ENCODE measurements at places on chromosomes 1 and 21.
A peak's percentile ranks its signal among the peaks of the same experiment; 100 is the strongest.

- H3K4me1 ChIP-seq = peaks cover 4% of the 10 kb centered on the region
- H3K4me3 ChIP-seq = no peak overlapping the region
- no peak for DNase-seq
- no peak overlapping the region for H3K27ac ChIP-seq
- H3K27me3 ChIP-seq = peaks cover 56% of the 10 kb centered on the region
These were observed 35.3 kb downstream of the L1TD1 start for GRCh38 chr1:62229932-62230331.

- DNase-seq = no peak
- no peak overlapping the region for H3K27ac ChIP-seq
- no peaks in the 10 kb centered on the region for H3K36me3 ChIP-seq
- no peak overlapping the region for H3K4me3 ChIP-seq
- no peaks in the 10 kb centered on the region for H3K27me3 ChIP-seq
These were observed 62.6 kb downstream of the ARHGEF16 start for GRCh38 chr1:3516911-3517675.

DNA sequence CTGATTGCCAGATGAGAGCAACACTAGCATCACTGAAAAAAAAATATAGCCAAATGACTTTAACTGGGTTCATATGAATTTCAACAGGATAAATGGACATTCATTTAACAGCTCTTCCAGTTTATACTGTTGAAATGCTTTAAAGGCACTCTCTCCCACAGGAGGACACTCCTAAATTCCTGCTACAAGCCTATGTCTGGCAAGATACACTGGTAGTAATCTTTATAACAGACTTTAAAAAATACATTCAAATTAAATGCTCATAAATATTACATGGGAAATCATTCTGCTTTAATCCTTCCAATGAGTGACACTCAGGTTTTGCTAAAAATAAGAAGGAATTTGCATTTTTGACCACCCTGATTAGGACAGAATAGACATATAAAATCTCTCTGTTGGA, 526.7 kb upstream of the ADAMTS5 start:
- H3K36me3 ChIP-seq = no peaks in the 10 kb centered on the region
- H3K4me1 ChIP-seq = no peaks in the 10 kb centered on the region
- no peak for DNase-seq
- H3K27me3 ChIP-seq = no peaks in the 10 kb centered on the region

DNA sequence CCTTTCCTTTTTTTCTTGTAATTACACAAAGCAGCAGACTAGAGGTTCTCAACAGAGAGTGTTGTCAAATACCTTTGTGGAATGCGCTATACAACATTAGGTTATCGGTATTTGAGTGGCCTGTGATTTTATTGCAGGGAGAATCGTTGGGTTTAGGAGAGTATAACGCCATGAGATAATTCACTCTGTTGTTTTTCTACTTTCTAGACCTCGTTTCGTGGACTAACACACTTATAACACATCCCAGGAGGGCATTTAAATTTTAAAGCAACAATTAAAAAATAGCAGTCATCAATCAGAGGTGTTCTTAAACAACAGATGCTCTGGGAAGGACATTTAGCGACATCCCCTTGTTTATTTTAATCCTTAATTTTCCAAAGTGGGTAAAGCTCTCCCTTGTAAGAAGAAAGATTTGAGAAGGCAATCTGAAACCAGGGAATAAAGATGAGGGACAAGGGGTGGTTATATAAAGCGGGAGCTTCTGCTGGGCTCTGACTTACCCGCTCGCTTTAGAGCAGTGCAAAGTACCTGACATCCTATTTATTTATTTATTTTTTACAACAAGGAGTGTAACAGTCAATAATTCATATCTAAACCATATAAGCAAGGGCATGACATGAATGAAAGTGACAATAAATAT, 4.9 kb downstream of the PBX1 start:
- H3K27ac ChIP-seq = no peak overlapping the region
- no peak overlapping the region for H3K4me3 ChIP-seq
- H3K36me3 ChIP-seq = peaks cover 4% of the 10 kb centered on the region

DNA sequence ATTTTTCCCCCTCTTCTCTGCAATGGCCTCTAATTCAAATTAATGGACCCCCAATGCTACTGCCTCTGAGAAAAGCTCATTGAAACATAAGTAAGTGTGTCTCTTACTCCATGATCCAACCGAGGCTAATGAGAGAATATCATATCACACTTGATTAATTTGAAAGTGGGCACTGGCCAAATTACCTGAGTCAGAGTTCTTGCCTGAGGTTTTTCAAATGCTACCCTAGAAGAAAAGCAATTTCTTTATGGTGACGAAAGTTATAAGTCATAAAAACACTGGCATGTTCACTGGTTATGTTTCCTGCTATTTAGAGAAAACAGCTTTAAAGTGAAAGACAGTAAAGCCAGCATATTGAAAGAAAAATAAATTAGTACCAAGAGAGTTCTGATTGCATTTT, 368.8 kb upstream of the TMPRSS15 start:
- no peak overlapping the region for H3K27ac ChIP-seq
- DNase-seq = no peak
- H3K27me3 ChIP-seq = no peaks in the 10 kb centered on the region
- no peaks in the 10 kb centered on the region for H3K4me1 ChIP-seq
- no peak overlapping the region for H3K4me3 ChIP-seq

DNA sequence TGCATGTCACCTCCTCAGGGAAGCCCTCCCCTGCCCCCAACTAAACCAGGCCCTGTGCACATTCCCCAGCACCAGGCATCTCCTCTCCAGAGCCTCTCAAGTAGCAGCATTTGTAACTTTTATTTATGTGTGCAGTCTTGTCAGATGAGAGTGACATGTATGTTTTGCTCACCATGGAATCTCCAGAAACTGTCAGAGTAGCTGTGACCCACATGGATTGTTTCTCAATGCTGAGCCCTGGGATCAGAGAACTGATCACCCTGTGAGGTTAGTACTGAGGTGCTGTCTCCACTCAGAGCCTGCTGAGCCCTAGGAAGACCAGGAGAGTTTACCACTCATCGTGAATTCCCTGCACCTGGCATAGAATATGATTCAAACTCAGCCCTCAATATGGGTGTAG, 190.9 kb upstream of the EDN2 start:
- H3K36me3 ChIP-seq = no peaks in the 10 kb centered on the region
- H3K4me3 ChIP-seq = peak overlapping the region; percentile 63
- H3K27ac ChIP-seq = peak overlapping the region; percentile 75

DNA sequence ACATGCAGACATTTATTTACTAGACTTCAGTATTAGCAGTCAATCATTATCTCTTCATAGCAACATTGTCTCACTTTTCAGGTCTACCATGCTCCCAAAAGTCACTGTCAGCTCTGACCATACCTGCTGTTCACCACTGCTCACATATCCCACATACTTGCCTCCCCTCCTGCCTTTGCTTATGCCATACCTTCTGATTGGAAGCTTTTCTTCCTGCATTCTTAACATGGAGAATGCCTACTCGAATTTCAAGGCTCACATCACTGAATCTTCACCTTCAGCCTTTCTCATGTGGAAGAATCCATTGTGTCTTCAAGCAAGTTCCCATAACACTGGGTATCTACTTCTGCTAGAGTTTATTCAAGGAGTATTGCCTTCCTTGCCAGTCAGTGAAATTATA, 135.4 kb downstream of the NTNG1 start:
- H3K4me1 ChIP-seq = no peaks in the 10 kb centered on the region
- H3K27me3 ChIP-seq = no peaks in the 10 kb centered on the region
- no peaks in the 10 kb centered on the region for H3K36me3 ChIP-seq
- no peak overlapping the region for H3K4me3 ChIP-seq

- peaks cover 45% of the 10 kb centered on the region for H3K4me1 ChIP-seq
- H3K27me3 ChIP-seq = no peaks in the 10 kb centered on the region
- no peak for DNase-seq
- H3K36me3 ChIP-seq = peaks cover 5% of the 10 kb centered on the region
- peak overlapping the region; percentile 54 for H3K27ac ChIP-seq
- no peak overlapping the region for H3K4me3 ChIP-seq
These were observed 36.8 kb downstream of the RAP1A start for GRCh38 chr1:111656086-111657017.

- H3K36me3 ChIP-seq = no peaks in the 10 kb centered on the region
- no peak for DNase-seq
- peaks cover 7% of the 10 kb centered on the region for H3K4me1 ChIP-seq
- H3K4me3 ChIP-seq = no peak overlapping the region
- H3K27ac ChIP-seq = no peak overlapping the region
These were observed 16.9 kb downstream of the MATN1 start for GRCh38 chr1:30706528-30706927.

- no peaks in the 10 kb centered on the region for H3K27me3 ChIP-seq
- H3K36me3 ChIP-seq = no peaks in the 10 kb centered on the region
- no peak for DNase-seq
- no peak overlapping the region for H3K4me3 ChIP-seq
- H3K4me1 ChIP-seq = no peaks in the 10 kb centered on the region
These were observed 203.5 kb upstream of the NEGR1 start for GRCh38 chr1:72485801-72486200.

- no peak overlapping the region for H3K4me3 ChIP-seq
- H3K27me3 ChIP-seq = no peaks in the 10 kb centered on the region
- no peak for DNase-seq
- peaks cover 8% of the 10 kb centered on the region for H3K4me1 ChIP-seq
- H3K27ac ChIP-seq = no peak overlapping the region
- H3K36me3 ChIP-seq = no peaks in the 10 kb centered on the region
These were observed 200.4 kb downstream of the DNM3 start for GRCh38 chr1:172041742-172042141.

- H3K4me1 ChIP-seq = no peaks in the 10 kb centered on the region
- H3K27ac ChIP-seq = no peak overlapping the region
These were observed 70.6 kb upstream of the GORAB start for GRCh38 chr1:170461291-170461747.

DNA sequence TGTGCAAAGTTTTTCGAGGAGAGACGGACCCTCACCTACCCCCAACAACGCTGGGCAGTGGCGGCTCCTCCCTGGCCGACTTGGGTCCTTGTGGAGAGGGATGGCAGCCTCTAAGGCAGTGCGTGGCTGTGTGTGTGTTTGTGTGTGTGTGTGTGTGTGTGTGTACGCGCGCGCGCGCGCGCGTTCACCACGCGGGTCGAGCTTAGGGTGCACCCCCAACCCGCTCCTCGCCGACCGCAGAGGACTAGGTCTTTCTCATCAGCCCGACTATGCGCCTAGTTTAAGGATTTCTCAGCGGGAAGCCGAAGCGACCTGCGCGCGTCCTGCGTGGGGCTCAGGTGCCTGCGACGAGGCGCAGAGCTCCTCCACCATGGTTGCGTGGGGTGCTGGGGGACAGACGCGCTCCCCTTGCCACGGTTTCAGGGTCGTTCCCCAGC, 940 bp downstream of the SOX13 start:
- no peak for DNase-seq
- peak overlapping the region; percentile 82 for H3K4me3 ChIP-seq
- peaks cover 17% of the 10 kb centered on the region for H3K4me1 ChIP-seq
- H3K27ac ChIP-seq = no peak overlapping the region
- H3K36me3 ChIP-seq = peaks cover 8% of the 10 kb centered on the region
- peaks cover 39% of the 10 kb centered on the region for H3K27me3 ChIP-seq

GRCh38 chr1:220438741-220439140, 89.2 kb upstream of the MARK1 start:
- H3K36me3 ChIP-seq = no peaks in the 10 kb centered on the region
- DNase-seq = no peak
- H3K4me3 ChIP-seq = no peak overlapping the region
- no peaks in the 10 kb centered on the region for H3K4me1 ChIP-seq
- H3K27ac ChIP-seq = no peak overlapping the region

- no peak overlapping the region for H3K4me3 ChIP-seq
- no peaks in the 10 kb centered on the region for H3K27me3 ChIP-seq
- peaks cover 2% of the 10 kb centered on the region for H3K36me3 ChIP-seq
- no peaks in the 10 kb centered on the region for H3K4me1 ChIP-seq
These were observed 845.4 kb upstream of the ADAMTS5 start for GRCh38 chr21:27812279-27812678.

DNA sequence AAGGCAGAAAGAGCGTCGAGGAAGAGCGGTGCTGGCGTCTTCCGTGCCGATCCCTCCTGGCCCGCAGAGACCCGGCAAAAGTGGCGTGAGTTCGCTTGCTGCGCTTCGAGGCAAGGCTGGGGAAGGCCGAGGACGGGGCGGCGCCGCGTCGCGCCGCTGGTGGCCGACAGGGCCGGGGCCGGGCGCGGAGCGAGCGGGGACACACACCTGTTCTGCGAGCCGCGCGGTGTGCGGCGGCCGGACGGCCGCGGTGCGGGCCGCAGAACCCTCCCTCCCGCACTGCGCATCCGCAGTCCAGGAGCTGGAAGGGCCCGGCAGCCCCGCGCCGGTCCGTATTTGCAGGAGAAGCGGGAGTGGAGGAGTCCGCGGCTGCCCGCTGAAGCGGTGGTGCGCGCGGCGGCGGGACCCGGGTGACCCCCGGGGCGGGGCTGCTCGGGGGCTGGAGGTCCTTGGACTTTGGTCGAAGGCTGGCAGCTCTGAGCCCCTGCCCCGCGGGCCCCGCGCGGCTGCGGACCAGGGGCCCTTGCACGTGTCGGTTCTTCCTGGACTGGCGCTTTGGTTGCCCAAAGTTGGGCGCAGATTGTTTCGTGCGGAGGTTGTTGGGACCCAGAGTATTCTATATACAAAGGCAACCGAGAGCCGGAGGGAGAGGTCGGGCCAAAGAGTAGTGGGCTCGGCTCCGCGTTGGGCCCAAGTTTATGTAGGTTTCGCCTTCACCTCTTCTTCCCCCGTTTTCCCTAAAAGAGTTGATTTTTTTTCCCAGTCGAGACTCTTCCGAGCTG, 2.6 kb downstream of the RNF220 start:
- DNase-seq = no peak
- H3K27me3 ChIP-seq = peaks cover 38% of the 10 kb centered on the region
- peaks cover 11% of the 10 kb centered on the region for H3K36me3 ChIP-seq
- peak overlapping the region; percentile 57 for H3K27ac ChIP-seq
- peak overlapping the region; percentile 90 for H3K4me3 ChIP-seq
- H3K4me1 ChIP-seq = peaks cover 22% of the 10 kb centered on the region

DNA sequence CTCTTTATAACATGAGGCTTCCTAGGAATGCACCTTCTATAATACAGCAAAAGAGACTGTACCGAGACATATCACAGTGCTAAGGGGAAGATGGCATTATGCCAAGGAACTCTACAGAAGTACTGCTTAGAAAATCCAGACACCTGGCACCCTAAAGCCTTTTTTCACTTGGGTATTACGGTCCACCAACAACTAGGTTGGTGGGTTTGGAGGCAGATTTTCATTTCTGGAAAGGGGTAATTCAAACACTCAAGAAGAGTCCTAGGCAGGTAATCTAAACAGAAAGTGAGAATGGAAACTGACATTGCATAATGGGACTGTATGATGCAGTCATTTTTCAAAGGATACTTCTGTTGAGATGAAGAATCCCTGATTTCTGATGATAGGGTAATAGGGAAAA, 19.6 kb downstream of the SCMH1 start:
- peaks cover 21% of the 10 kb centered on the region for H3K4me1 ChIP-seq
- H3K4me3 ChIP-seq = no peak overlapping the region
- DNase-seq = no peak
- H3K27me3 ChIP-seq = no peaks in the 10 kb centered on the region
- no peak overlapping the region for H3K27ac ChIP-seq

- peaks cover 8% of the 10 kb centered on the region for H3K27me3 ChIP-seq
- no peak for DNase-seq
- no peak overlapping the region for H3K4me3 ChIP-seq
These were observed 181.5 kb downstream of the PLPP3 start for GRCh38 chr1:56397811-56398231.

GRCh38 chr1:200720199-200720598, 18.5 kb upstream of the CAMSAP2 start:
- H3K4me1 ChIP-seq = no peaks in the 10 kb centered on the region
- no peaks in the 10 kb centered on the region for H3K36me3 ChIP-seq
- no peak for DNase-seq
- H3K4me3 ChIP-seq = no peak overlapping the region

Measured in central memory CD8-positive, alpha-beta T cell (primary cell).